ENCODE measurements at places on chromosomes 3 and 15. TPM values are rescaled to one million over a fixed set of nuclear protein-coding genes. Genes with fewer than 3 reads are reported as not detected.

DUOXA2 gene
- total RNA-seq = not detected

CLDN11 gene
- total RNA-seq = 131 TPM

LIPC gene
- total RNA-seq = 4.0 TPM

HLTF gene
- total RNA-seq = 51.4 TPM

C2CD4A gene
- not detected for total RNA-seq

PTH1R gene
- total RNA-seq = 4.3 TPM

CHRNB4 gene
- not detected for total RNA-seq

CHSY1 gene
- total RNA-seq = 26.7 TPM

PP2D1 gene
- not detected for total RNA-seq

CLRN1 gene
- not detected for total RNA-seq

IGF2BP2 gene
- total RNA-seq = 26.2 TPM

GPR27 gene
- under 0.01 TPM for total RNA-seq

EOMES gene
- total RNA-seq = under 0.01 TPM

ZNF662 gene
- 3.3 TPM for total RNA-seq

KIF7 gene
- 11.4 TPM for total RNA-seq

PLXNA1 gene
- total RNA-seq = 36.0 TPM

CTXN2 gene
- not detected for total RNA-seq

GOLGA6A gene
- not detected for total RNA-seq

WDR76 gene
- total RNA-seq = 5.8 TPM

LRRIQ4 gene
- under 0.01 TPM for total RNA-seq

EPHB1 gene
- 0.50 TPM for total RNA-seq

MKRN2OS gene
- not detected for total RNA-seq

NMB gene
- total RNA-seq = 3.6 TPM

NPAP1 gene
- total RNA-seq = not detected

CPN2 gene
- total RNA-seq = not detected

ACP3 gene
- 3.5 TPM for total RNA-seq

GOLGA6B gene
- total RNA-seq = not detected

ZNF860 gene
- total RNA-seq = under 0.01 TPM

DNASE1L3 gene
- total RNA-seq = not detected
